ENCODE measurements at places on chromosomes 4 and X. TPM values are rescaled to one million over a fixed set of nuclear protein-coding genes. Genes with fewer than 3 reads are reported as not detected.

The TCEAL7 gene
- total RNA-seq: 12.2 TPM

DNA sequence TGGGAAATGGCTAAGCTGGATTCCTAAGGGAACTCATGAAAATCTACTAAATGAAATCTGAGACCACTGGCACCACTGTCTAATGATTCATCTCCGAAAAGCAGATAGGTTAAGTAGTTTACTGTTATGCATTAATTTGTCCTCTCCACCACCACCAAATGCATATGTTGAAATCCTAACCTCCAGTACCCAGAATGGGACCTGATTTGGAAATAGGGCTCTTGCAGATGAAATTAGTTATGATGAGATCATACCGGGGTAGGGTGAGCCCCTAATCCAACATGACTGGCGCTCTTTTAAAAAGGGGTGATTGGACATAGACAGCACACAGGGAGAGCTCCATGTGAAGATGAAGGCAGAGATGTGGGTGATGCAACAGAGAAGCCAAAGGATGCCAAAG lies 124.9 kb upstream of the GUCY1A1 start:
- H3K36me3 ChIP-seq: no peaks in the 10 kb centered on the region
- no peaks in the 10 kb centered on the region for H3K4me1 ChIP-seq
- no peaks in the 10 kb centered on the region for H3K27me3 ChIP-seq
- H3K27ac ChIP-seq: no peak overlapping the region
- no peak for DNase-seq

DNA sequence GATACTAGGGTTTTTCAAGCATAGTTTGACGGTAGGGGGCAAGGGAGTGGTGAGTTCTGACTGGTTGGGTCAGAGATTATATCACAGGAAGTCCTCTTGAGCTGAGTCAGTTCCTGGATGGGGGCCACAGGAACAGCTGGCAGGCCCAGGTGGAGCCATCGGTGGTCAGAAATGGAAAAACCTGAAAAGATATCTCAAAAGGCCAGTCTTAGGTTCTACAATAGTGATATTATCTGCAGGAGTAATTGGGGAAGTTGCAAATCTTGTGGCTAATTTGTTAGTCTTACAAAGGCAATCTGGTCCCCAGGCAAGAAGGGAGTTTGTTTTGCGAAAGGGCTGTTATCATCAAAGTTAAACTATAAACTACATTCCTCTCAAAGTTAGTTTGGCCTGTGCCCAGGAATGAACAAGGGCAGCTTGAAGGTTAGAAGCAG lies 159.3 kb downstream of the PTCHD1 start:
- no peak overlapping the region for H3K27ac ChIP-seq
- no peaks in the 10 kb centered on the region for H3K4me1 ChIP-seq
- no peaks in the 10 kb centered on the region for H3K36me3 ChIP-seq
- no peak overlapping the region for H3K4me3 ChIP-seq
- H3K27me3 ChIP-seq: no peaks in the 10 kb centered on the region

DNA sequence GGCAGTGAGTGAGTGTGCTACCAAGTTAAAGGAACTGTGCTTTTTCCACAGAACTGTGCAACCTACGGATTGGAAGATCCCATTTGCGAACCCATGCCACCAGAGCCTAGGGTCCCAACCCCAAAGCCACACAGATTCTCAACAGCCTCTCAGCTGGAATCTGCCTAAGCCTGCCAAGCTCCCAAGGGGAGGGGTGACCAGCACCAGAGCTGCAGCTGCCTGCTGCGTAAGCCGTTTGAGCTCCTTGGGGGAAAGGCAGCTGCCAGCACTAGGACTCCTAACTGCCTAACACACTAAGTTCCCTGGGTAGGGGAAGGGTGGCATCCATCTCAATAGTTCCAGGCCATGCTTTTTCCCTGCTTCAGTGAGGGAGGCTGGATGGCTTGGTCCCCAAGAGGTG lies 738.1 kb upstream of the PRKX start:
- no peaks in the 10 kb centered on the region for H3K27me3 ChIP-seq
- H3K27ac ChIP-seq: no peak overlapping the region
- no peaks in the 10 kb centered on the region for H3K36me3 ChIP-seq

DNA sequence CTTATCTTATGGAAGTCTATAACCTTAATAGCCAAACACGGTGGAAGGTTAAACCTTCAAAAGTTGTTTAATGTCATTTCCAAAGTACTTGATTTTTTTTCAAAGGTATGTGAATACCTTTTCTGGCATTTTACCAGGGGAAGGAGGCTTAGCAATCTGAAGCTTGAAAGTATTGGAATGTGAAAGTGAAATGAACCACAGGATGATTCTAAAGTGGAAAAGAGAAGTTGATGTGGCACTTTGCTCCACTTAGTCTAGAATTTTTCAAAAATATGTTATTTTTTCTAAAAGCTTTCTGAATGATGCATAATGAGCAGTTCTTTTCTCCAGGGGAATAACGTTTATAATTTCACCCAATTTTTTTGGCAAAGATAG lies 19.2 kb downstream of the PI4K2B start:
- H3K36me3 ChIP-seq: peaks cover 10% of the 10 kb centered on the region
- H3K4me3 ChIP-seq: no peak overlapping the region
- H3K27me3 ChIP-seq: no peaks in the 10 kb centered on the region
- no peak overlapping the region for H3K27ac ChIP-seq

DNA sequence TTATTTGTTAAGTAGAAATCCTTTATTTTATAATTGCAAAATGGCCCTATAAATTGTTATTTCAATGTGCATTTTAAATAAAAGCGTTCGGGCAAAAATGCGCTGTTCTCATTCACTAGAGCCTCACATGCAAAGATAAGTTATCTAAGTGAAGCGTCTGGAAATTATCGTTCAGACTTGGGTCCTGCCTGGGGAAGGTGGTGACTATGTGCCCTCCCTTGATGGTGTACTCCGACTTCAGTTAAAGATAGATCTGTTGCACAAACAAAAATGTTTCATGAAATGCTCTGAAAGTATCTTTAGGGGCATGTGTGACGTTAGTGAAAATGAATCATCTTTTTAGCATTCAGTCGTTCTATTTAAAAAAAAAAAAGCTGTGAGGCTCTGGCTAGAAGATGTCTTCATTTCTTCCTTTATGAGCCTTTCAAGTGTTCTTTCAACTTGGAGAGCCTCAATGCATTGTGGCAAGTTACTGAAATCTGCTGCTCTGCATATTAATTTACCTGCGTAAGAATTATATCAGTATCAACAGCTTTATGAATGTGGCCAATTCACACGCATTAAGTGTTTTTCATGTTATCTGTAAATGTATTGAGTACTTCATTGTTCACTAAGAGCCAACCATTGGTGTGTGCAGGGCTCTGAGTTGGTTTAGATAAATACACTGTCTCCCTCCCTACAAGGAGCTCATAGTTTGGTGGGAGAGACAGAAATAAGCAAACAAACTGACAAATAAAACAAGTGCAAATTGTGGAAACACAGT lies 83.0 kb downstream of the AFF1 start:
- no peaks in the 10 kb centered on the region for H3K27me3 ChIP-seq
- H3K36me3 ChIP-seq: no peaks in the 10 kb centered on the region
- DNase-seq: no peak
- no peak overlapping the region for H3K4me3 ChIP-seq
- no peak overlapping the region for H3K27ac ChIP-seq
- peaks cover 50% of the 10 kb centered on the region for H3K4me1 ChIP-seq

DNA sequence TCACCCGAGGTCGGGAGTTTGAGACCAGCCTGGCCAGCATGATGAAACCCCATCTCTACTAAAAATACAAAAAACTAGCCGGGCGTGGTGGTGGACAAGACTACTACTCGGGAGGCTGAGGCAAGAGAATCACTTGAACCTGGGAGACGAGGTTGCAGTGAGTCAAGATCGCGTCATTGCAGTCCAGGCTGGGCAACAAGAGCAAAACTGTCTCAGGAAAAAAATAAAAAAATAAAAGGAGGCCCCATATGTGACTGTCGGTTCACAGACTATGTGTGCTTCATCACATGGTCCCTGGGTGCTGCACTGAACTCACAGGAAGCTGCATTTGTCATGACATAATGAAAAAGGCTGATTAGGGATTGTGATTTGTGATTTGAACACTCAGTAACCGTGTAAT lies 6.4 kb downstream of the TRIML1 start:
- H3K27ac ChIP-seq: no peak overlapping the region
- no peaks in the 10 kb centered on the region for H3K4me1 ChIP-seq
- no peaks in the 10 kb centered on the region for H3K36me3 ChIP-seq
- no peak for DNase-seq

GRCh38 chr4:3062471-3062870 lies 11.9 kb downstream of the HTT-AS start:
- no peak overlapping the region for H3K4me3 ChIP-seq
- H3K36me3 ChIP-seq: no peaks in the 10 kb centered on the region
- H3K27ac ChIP-seq: no peak overlapping the region
- no peaks in the 10 kb centered on the region for H3K27me3 ChIP-seq
- no peaks in the 10 kb centered on the region for H3K4me1 ChIP-seq

Data from thoracic aorta (tissue), 2 donors.